ENCODE measurements at places on chromosomes 4 and X. TPM values are rescaled to one million over a fixed set of nuclear protein-coding genes. Genes with fewer than 3 reads are reported as not detected.
A peak's percentile ranks its signal among the peaks of the same experiment; 100 is the strongest.

Gene ZIC3
- total RNA-seq, result not detected

Gene CCDC158
- 0.66 TPM for total RNA-seq

Gene AFF2
- total RNA-seq, result 7.1 TPM

Gene ATP2B3
- 0.33 TPM for total RNA-seq

Gene TMEM175
- total RNA-seq, result 22.0 TPM

Gene MSX1
- total RNA-seq, result 3.2 TPM

- no peak for DNase-seq
Measured at GRCh38 chrX:117969782-117970181, 146.8 kb downstream of the KLHL13 start.

GRCh38 chr4:118351851-118352827, 664 bp downstream of the PRSS12 start:
- DNase-seq, result no peak

DNA sequence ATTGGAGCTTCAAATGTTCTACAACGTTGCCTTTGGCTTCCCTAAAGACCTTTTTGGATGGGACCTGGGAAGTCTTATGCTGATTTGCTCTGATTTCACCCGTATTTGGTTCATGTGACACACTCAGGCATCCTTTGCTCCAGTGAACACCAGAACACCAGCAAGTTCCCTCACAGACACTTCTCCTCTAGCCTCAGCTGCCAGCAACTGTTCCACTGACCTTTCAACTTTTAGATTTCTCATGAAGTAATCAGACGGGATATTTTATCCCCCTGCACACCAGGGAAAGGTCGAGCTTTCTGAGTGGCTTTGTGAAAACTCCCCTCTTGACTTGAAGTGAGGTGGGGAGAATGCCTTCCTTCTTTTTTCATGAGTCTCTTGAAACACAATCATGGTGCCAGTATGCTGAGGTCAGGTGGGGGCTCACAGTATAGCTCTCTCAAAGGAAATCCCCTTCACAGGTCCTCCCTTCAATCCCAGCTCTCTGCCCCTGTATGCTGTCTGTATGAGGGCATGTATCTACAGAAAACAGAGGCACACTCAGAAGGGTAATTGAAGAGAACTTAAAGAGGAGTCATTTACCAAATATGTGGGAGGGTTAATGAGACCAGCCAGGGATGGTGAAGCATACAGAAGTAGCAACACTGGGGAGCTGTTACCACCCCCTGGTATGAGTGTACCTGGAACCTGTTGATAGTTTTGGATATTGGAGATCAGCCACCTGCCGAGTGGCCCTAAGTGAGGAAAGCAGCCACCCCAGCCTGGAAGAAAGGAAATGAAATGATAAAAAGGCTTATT, 62.7 kb downstream of the FGFBP1 start:
- DNase-seq, result peak; percentile 45
